Right ventricle myocardium inferior (tissue), 1 donor: ENCODE measurements at places on chromosomes 6 and 20. TPM values are rescaled to one million over a fixed set of nuclear protein-coding genes. Genes with fewer than 3 reads are reported as not detected.

The TRIM31 gene
- not detected for total RNA-seq

GRCh38 chr6:152508477-152508876, 128.7 kb downstream of the SYNE1 start:
- DNase-seq, result no peak

The CFAP206 gene
- 0.11 TPM for total RNA-seq

The RNF217 gene
- 8.0 TPM for total RNA-seq
